ENCODE measurements at places on chromosomes 12 and 14. TPM values are rescaled to one million over a fixed set of nuclear protein-coding genes. Genes with fewer than 3 reads are reported as not detected.

The EPS8 gene
- total RNA-seq, result 6.3 TPM

The FRMD6 gene
- 61.6 TPM for total RNA-seq

The CCDC60 gene
- not detected for total RNA-seq

The SLC17A8 gene
- not detected for total RNA-seq

The TMEM63C gene
- total RNA-seq, result not detected

The PLCZ1 gene
- total RNA-seq, result not detected

The NINJ2 gene
- total RNA-seq, result 5.7 TPM

The PCED1B gene
- total RNA-seq, result not detected

The INF2 gene
- 84.6 TPM for total RNA-seq

The CCDC197 gene
- not detected for total RNA-seq

Measured in mammary microvascular endothelial cell (primary cell).